Activated B cell treated with CpG ODN at 0.5 μM for 24 hours (primary cell): ENCODE measurements at places on chromosomes 6 and 20.

GRCh38 chr6:79468587-79468986 lies 68.6 kb downstream of the LCA5 start:
- DNase-seq, result no peak

GRCh38 chr6:13508711-13509705 lies 21.6 kb upstream of the GFOD1 start:
- DNase-seq, result no peak

DNA sequence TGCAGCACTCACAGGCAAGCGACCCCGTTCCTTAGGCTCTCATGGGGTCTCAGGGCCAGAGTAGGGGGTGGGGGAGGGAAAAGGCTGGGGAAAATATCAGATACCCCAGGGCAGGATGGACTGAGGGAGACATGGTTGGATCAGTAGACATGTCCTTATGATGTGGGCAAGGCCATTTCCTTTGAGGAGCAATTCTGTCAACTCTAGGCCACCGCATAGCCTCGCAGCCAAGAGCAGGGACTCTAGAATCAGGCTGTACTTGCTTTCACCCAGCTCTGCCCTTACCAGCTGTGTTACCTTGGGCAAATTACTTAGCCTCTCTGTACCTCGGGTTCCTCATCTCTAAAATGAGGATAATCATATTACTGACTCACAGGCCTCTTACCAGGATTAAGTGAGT lies 2.2 kb upstream of the MAPK13 start:
- DNase-seq, result no peak

DNA sequence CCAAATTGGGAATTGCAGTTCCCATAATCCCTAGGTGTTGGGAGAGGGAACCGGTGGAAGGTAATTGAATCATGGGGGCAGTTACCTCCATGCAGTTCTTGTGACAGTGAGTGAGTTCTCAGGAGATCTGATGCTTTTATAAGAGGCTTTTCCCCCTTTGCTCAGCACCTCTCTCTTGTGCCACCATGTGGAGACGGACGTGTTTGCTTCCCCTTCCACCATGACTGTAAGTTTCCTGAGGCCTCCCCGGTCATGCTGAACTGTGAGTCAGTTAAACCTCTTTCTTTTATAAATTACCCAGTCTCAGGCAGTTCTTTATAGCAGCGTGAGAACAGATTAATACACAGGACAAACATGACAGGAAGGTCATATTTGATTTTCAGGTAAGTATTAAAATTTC lies 25.3 kb upstream of the HECA start:
- DNase-seq, result no peak

DNA sequence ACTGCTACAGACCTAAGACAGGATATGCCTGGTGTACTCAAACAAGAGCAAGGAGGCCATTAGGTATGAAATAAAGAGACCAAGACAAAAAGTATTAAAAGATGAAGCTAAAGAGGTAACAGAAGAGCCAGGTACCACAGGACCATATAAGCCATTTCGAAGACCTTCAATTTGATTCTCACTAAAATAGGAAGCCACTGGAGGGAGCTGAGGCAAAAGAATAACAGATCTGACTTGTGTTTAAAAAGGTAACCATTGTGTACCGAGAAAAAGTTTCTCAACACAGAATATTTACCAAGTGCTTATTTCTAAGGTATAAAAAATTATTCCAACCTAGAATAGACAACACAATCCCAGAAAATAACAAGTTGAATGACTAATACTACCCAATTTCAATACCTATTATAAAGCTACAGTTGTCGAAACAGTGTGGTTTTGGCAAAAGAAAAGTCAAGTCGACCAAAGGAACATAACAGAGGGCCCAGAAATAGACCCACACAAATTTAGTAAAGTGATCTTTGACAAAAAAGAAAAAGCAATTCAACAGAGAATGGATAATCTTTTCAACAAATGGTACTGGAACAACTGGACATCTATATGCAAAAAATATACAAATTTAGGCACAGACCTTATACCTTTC lies 125.3 kb upstream of the DST start:
- DNase-seq, result no peak

DNA sequence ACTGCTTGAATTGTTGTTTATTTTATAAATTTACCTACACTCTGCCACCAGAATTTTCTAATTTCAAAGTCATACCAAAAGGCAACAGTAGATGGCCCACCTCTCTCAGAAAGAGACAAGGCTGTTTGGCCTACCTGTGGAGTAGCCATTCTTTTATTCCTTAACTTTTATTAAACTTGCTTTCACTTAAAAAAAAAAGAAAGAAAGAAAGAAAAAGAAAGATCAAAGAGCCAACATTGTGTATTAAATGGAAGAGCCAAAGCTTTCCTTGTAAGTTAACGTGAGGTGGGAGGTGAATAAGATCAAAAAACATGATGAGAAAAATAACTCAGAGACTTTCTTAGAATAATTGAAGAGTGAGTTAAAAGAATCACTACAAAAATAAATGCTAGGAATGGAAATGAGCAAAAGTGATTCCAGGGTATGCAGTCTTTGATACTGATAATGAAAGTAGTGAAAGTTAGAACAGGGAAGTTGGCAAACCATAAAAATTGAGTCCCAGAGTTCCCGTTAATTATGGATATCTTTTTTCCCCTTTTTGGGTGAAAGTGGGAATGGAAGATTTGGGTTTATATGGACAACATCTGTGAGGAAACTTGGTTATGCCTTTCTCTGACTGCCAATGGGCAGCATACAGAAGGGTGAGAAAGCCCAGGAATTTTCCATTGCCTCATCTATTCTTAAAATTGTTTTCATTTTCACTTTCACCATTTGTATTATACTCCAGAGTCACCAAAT lies 35.9 kb upstream of the MYB start:
- no peak for DNase-seq

- no peak for DNase-seq
Observed at GRCh38 chr20:34639755-34640222, 37.1 kb downstream of the PIGU start.

- DNase-seq, result no peak
Observed at GRCh38 chr6:138088326-138088762, 18.9 kb downstream of the PERP start.

DNA sequence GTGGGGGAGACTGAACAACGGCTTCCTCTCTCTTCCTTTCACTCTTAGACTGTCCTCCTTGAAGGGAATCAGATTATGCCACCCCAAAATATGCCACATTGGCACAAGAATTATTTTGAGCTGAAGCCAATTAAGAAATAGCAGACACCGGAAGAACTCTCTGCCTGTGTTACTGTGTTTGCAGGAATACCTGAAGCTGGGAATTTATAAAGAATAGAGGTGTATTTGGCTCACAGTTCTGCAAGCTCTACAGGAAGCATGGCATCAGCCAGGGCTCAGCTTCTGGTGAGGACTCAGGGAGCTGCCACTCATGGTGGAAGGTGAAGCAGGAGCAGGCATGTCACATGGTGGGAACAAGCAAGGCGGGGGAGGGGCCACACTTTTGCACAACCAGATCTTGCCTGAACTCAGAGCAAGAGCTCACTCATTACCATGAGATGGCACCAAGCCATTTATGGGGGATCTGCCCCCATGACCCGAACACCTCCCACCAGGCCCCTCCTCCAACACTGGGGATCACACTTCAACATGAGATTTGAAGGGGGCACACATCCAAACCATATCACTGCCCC lies 46.0 kb downstream of the PCNA start:
- DNase-seq, result no peak

GRCh38 chr20:37880726-37881591 lies 22.0 kb upstream of the VSTM2L start:
- no peak for DNase-seq

DNA sequence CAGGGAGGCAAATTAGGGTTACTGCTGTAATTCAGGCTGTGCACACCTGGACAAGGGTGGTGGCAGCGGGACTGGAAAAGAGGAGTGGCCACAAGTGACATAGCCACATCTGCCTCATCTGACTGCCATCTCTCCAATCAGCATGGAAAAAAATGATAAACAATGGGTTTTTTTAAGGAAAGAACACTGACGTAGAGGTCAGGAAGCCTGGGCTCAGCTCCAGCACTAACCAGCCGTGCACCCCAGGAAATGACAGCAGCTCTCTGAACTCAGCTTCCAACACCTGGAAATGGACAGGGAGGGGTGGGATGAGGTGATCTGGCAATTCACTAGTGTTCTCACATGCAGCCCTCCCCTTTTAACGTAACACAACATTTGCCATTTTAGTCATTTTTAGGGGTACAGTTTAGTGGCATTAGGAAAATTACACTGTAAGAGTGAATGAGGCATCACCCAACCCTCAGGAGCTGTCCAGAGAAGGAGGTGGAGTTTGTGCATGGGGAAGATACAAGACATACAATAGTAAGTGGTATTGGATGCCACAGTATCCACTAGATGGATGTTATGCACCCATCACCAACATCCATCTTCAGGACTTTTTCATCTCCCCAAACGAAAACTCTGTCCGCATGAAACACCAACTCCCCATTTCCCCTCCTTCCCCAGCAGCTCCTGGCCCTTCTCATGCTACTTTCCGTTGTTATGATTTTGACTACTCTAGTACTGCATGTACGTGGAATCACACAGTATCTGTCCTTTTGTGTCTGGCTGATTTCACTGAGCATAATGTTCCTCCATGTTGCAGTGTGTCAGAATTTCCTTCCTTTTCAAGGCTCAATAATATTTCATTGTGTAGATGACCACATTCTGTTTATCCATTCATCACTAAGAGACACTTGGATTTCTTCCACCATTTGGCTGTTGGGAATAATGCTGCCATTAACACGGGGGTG lies 215.5 kb upstream of the ECI2 start:
- DNase-seq, result no peak

DNA sequence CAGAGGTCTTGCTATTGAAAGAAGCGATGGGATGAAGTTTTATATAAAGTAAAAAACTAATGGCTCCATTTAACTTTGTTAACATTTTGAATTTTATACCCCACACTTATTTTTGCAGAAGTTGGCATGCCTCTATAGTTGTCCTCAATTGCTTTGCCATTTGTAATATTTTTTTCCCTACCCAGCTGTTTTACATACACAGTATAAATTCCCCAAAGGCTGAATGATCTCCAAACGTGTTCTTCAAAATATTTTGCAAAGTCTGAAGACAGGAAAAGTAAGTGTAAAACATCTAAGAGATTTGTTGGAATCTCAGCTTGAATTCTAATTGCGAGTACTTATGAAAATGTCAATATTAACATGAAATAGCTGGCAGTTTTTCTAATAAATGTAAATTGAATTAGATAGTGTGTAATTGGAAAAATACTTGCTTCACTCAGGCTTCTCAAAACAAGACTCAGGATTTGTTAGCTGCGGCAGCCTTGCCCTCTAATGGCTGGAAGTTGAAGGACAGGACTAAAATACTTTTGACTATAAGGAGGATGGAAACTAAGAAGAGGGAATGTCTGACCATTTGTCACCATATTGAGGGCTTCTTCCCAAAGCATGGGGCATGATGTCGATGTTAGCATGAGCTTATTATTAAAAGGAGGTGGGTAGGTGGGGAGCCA lies 226.8 kb downstream of the UST start:
- DNase-seq, result no peak

DNA sequence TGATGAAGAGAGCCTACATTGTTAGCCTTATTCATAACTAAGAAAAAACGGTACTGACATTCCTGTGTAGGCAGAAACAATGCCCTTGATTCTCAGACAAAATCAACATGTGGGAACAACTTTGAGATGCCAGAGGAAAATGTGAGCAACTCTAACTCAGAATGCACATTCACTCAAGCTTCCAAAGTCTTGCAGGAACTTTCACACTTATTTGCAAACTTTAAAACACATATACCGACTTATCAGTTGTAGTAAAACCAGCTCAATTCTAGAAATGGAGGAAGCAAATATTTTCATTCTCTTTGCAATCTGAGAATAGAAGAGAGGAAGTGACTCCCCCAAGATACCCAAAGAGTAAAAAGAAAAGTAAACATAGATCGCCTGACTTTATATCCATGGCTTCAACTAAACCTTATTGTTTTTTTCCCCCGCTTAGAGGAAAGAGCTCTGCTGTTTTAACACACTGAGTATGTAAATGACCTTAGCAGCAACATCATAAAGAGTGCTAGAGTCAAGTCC lies 117.6 kb downstream of the EPB41L2 start:
- no peak for DNase-seq

DNA sequence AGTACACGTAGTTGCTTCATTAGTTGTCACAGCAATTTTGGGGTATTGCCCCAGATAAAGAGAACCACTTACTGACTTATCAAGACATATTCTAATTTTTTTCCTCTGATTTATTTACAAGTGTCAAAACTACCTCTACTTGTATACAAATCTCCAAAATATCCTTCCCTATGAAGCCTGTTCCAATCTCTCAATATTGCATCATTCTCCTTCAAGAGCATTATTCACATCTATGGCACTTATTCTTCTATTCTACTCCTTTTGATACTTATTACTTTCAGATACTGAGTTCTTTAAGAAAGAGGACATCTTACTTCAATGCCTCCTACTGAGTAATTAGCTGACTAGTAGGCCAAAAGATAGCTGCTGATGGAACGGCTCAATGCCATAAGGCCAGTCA lies 105.2 kb downstream of the SMLR1 start:
- no peak for DNase-seq

DNA sequence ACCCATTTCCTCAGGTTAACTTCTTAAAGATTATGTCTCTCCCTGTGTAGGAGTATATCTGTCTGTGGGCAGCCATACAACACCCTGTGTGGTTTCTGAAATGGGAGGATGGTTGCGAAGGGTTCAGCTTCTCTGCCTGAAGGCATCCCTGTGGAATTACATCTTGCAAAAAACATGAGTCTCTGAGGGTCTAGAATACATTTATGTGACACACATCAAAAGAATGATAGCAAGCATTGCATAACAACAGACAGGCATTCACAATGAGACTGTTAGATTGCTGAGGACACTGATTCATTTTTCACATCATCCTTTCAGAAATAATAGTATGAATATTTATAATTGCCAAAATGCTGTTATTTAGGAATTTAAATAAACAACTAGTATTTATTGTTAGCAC lies 670.9 kb downstream of the HTR1B start:
- no peak for DNase-seq

DNA sequence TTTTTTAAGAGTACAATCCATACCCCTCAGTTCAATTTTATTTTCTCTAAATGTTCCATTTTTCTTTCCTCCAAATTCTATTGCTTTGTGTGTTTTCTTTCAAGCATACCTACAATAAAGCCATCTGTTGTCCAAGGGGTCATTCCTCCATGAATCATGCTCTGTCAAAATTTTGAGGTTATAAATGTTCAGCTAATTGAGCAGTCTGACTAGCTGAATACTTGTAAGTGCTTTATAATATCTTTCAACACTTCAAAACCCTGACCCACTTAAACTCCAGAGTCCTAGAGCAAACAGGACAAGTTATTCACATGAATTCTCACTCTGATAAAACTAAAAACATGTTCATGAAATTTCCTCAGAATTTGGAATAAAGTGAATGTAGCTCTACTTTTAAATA lies 33.4 kb upstream of the EYA4 start:
- DNase-seq, result no peak

DNA sequence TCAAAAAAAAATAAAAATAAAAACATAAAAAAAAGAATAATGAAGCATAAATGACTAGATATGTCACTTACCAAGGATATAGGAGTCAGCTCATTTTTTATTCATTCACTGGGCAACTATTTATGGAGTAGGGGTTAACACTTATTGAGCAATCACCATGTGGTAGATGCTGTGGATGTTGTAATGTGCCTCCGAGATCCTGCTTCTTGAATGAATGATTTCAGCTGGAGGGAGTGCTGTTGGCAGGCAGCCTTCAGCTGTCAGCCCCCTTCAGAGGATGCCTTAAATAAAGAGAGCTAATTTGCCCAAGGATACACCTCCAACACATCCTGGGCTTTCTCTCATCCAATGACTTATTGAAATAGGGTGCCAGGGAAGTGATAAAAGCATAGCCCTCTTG lies 229.5 kb upstream of the DTNBP1 start:
- DNase-seq, result no peak

- DNase-seq, result no peak
Observed at GRCh38 chr6:52910091-52910490, 593 bp upstream of the GSTA3 start.
